ENCODE measurements at places on chromosomes 5 and 9.
A peak's percentile ranks its signal among the peaks of the same experiment; 100 is the strongest.

DNA sequence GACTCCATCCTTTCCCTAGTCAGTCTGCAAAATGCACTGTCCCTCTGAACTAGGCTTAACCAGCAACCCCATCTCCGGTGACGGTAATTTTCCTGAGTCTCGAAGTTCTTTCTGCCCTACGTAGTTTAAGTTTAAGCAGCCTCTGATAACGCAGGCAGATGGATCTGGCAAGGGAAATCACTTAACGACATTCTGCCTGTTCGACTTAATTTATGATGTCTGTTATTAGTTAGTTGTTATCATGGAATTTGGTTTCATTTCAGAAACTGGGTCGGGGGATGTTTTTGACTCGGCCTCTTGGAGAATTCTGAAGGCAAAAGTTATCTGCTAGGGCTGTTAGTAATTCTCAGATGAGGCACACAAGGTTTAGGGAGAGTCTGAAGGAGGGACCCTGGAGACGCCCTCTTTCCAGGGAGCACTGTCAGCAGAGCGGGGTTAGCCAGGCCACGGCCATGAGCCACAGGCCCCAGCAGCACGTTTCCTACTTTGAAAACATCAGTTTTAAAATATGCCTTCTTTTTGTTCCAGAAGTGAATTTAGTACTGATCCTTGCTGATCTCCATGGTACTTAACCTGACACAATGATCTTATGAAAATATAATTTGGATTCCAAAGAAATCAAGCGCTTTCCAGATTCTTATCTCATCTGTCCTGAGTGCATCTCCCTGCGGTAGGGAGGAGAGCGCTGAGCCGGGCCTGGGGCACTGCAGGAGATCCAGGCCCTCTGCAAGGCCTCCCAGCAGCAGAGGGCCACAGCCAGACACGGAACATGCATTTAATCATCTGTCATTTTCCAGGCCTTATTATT, 171.0 kb upstream of the OTULINL start:
- DNase-seq, result no peak

GRCh38 chr5:158953929-158954534, 145.7 kb downstream of the EBF1 start:
- DNase-seq, result no peak

DNA sequence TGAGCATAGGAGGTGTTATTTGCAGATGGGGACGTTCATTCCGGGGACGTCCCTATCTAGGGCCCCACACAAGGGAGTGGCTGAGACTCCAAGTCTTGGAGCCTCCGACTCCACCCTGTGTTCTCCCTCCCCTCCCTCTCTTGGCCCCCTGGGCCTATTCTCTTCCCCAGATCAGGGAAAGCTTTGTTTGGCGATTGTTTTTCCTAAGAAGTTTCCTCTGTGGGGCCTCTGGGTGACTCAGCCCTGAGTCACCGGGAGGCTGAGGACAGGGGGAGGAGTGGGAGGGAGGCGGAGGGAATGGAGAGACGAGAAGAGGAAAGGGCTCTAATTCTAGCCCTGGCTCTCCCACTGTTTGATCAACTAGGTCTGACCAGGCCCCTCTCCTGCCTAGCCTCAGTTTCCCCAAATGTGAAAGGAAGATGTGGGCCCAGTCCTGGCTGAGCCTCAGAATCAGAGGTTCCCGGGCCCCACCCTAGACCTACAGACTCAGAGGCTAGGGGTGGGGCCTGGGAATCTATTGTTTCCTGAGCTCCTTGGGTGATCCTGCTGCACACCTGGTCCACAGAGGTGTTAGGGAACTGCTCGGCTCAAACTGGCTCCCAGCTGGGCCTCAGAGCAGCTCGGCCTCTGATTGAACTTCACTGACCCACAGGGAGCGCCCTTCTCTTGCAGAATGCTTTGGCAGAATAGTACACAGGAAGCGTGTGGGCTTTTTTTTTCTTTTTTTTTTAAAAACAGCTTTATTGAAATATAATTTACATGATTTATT, 19.2 kb downstream of the GSN start:
- DNase-seq, result peak; percentile 96

- peak; percentile 18 for DNase-seq
These were observed 23.0 kb upstream of the RBM22 start for GRCh38 chr5:150723845-150724244.

DNA sequence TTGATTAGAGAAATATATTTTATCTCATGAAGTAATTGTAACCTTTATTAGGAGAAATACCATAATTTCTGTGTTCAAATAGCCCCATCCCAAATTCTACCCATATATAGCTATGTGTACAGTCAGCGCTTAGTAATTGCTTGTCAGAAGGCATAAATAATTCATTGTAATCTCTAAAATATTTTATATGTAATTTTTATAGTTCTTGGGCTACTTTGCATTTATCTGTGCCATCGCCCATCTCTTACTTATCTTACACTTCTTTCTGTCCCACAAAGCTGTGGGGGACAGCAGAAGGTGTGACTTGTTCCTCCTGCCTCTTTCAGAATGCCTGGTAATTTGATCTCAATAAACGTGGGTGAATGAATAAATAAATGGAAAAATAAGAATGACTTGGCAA, 5.5 kb downstream of the ADAMTSL1 start:
- peak; percentile 45 for DNase-seq

- no peak for DNase-seq
These were observed 353.6 kb downstream of the SEMA5A start for GRCh38 chr5:9192266-9192665.

DNA sequence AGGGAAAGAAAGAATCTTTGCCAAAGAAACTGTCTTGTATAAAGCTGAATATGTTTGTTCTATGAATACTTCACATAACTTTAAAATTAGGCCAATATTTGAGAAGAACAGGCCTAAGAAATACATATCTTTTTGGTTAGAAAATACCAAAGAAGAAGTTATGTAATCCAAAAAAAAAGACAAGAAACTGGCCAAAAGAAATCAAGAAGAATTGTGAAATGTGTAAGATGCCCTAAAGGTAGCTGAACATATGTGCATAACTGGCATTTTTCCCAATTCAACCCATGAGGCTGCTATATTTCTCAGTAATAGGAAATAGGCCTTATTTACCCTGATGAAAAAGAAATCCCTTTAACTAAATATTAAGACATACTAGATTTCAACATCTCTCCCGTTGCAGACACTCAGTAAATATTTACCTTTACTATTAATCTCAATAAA, 290.0 kb downstream of the CETN3 start:
- DNase-seq, result no peak

- DNase-seq, result no peak
These were observed 77.6 kb downstream of the SIL1 start for GRCh38 chr5:139120521-139120920.
